ENCODE measurements at places on chromosomes 12 and 14.

DNA sequence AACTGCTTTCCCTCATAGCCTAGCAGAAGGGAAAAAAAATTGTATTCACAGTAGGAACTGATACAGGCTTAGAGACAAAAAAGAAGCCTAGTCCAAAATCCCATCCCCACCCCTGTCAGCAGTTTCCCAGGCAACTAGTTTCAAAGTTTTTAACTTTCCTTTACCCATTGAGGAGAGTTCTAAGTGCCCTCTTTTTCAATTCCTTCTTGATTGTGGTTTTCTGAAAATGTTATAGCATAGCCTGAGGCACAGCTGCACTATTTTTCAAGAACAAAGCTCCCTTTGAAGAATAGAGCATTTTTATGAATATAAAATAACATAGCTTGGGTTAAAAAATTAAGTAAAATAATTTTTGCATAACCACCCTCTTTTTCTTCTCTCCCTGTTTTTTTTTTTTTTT lies 81.6 kb downstream of the IPO8 start:
- DNase-seq, result no peak

- DNase-seq, result no peak
Observed at GRCh38 chr14:32897698-32898064, 41.0 kb upstream of the NPAS3 start.

GRCh38 chr12:71400481-71400880 lies 39.1 kb upstream of the LGR5 start:
- no peak for DNase-seq

GRCh38 chr12:58915634-58916033 lies 4.7 kb downstream of the LRIG3 start:
- no peak for DNase-seq

- no peak for DNase-seq
Observed at GRCh38 chr14:87894920-87895319, 98.1 kb downstream of the GALC start.

DNA sequence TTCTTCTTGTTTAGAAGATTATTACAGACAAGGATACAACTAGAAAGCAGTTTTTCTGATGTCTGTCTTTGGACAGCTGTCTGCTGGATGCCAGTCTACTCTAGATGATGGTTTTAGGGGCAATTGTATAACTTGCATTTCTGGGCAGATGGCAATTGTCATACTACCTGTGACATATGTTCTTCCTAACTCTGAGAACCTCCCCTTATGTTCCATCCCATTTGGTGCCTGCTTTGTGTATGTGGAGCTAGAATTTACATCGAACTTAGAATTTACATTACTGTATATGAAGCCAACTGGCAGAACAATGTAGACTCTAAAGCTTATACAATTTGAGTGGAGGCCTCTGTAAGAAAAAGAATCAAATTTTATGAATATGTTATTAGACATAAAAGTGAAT lies 430.2 kb upstream of the SEL1L start:
- no peak for DNase-seq

DNA sequence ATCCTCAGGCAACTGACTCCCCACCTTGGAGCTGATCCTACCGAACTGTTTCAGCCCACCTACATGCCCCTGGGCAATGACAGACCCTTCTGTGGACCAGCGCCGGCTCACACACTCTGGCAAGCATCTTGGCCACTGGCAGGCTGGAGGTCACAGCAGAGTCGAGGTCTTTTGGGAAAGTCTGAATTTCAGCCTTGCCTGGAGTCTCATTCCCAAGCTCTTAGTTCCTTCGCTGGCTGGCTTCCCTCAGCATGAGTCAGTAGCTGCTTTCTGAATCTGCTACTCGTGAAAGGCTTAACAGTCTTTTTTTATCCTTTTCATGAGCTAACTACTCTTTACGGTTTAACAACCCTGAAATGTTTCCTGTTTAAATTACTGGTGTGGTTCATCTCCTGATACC lies 44.5 kb downstream of the ASCL4 start:
- no peak for DNase-seq

- no peak for DNase-seq
Observed at GRCh38 chr12:103399986-103400385, 95.8 kb downstream of the C12orf42 start.

- no peak for DNase-seq
Observed at GRCh38 chr14:94572637-94573303, 8.5 kb upstream of the SERPINA5 start.

DNA sequence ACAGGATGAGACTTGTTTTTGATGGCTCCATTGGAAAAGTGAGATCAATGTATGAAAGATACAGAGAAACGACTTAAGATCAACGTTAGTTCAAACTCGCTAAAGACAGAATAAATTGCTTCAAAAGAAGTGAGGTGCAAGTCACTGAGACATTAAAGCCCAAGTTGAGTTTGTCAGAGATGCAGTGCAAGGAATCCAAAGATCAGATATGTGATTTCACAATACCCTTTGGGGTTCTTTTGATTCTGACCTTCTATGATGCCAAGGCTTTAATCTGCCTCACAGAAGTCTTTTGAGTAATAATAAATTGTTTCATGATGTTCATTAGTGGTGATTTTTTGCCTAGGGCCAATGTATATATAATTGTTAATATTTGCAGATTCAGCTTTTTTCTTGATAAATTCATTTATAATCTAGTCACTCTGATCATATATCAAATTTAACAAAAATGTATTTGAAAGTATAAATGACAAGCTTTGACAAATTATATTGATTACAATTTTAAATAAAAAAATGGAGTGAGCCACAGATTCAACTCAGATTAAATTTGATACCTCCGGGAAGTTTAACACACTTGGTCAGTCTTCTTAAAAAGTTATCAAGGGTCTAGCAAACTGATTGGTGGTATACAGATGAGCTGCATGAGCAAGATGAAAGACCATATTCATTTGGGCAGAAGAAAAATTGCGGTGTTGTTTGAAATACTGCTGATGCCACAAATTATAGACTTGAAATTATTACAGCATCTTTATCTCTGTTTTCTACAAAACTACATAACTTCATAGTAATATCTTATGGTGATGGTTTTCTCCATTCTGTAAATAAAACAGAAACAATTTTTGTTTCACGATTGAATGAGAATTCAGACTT lies 144.8 kb upstream of the FAR2 start:
- DNase-seq, result no peak

GRCh38 chr14:51430633-51431032 lies 190.6 kb downstream of the TMX1 start:
- no peak for DNase-seq

DNA sequence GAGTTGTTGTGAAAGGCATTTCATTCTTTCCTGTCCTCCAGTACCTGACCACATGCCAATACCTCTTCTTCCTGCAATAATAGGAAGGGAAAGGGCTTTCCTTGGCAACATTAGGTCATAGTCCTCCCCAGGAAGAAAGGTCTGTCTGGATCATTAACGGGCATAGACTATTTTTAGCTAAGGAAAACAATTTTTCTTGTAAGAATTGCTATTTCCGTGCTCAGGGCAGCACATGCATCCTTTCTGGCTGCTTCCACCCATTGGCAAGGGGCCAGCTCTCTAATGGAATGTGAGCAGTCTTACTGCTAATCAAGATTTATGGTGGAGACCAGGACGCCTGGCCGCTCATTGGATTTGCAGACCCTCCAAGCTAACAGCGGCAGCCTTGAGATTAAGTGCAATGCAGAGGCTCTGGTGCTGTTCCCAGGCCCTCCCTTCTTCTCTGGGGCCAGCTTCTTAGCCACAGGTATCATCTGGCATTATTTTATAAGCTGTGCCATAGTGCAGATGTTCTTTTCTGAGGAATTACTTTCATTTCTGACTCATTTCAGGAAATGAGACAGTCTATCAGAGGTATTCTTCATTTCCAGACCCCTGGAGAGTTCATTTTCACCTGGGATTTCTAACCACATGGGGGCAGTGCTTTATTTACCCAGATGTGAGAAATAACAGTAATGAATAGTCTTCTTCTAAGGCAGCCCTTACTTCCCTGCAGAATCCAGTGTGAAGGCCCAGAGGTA lies 52.9 kb downstream of the ANO6 start:
- peak; percentile 69 for DNase-seq

DNA sequence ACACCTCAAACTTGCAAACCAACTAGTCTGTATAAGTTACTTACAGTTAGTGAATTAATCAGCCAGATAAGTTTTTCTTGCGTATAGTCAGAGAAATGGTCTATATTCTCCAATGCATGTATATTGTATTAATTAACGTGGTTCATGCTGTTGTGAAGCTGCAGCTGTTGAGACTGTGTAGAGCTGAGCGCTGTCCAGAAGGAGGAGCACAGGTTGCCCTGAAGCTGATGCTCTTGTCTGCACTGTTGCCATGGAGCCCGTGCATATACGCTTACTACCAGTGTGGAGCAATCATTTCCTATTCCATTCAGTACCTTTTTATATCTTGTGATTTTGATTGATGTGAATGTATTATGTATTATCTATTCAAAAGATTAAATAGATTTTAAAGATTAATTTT lies 74.3 kb upstream of the ARID2 start:
- no peak for DNase-seq

- no peak for DNase-seq
Observed at GRCh38 chr12:132359551-132359950, 30.2 kb upstream of the GALNT9 start.

- DNase-seq, result no peak
Observed at GRCh38 chr12:15712823-15713660, 76.1 kb downstream of the EPS8 start.

- no peak for DNase-seq
Observed at GRCh38 chr12:48069241-48069640, 36.6 kb downstream of the SENP1 start.
